ENCODE measurements at places on chromosomes 7 and 10.

- no peak for DNase-seq
These were observed 1.3 kb upstream of the SCART1 start for GRCh38 chr10:133452453-133452852.

DNA sequence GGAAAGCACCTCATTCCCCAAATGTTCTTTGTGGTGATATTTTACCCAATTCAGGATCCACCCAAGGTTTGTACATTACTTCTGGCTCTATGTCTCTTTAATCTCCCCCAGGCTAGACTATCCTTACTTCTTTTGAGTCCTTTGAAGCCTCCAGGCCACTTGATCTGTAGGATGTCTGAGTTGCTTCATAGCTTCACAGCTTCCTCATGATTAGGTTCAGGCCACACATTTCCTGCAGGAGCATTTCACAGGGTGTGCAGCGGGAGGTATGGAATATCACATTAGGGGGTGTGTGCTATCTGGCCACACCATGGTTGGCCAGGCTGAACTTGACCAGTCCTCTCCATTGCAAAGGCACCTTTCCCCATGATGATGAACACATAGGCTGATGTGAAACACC, 18.7 kb downstream of the TSPAN15 start:
- DNase-seq = no peak

- DNase-seq = peak; percentile 77
These were observed 45.2 kb upstream of the TMEM213 start for GRCh38 chr7:138752518-138753149.

- DNase-seq = peak; percentile 37
These were observed at the start of gene PTPRE for GRCh38 chr10:127906548-127907377. PTPRE (plus strand) TSS chr10:127907103; CDS start chr10:128040882, 133,779 bp downstream.

- DNase-seq = no peak
These were observed 119.4 kb downstream of the GNAT3 start for GRCh38 chr7:80392229-80393169.

DNA sequence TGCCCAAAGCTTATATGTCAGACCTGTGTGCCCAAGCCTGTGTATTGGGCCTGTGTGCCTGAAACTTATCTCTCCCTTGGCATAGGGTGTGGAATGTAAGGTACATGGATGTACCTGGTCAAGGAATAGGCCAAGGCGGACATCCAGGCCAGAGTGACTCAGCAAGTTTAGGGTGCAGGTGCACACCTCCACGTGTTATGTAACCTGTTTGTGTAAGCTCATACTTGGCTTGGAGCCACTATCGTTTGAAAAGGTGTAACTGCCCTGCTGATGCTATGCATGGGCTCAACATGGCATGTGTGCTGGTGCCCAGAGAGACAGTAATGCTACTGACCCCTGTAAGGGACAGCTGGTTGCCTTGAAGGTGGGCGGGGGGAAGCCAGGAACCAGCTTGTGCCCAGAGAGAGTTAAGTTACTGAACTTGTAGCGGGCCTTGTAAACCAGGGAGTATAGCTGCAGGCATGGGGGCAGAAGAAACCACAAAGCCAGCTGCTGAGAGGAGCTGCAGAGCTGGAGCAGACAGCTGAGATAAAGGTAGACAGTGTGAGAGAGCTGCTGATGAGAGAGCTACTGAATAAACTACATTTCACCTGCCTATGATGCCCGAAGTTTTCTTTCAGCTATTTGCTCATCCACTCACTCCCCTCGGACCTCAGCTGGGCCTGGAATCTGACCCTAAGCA, 656.4 kb upstream of the ZWINT start:
- no peak for DNase-seq

DNA sequence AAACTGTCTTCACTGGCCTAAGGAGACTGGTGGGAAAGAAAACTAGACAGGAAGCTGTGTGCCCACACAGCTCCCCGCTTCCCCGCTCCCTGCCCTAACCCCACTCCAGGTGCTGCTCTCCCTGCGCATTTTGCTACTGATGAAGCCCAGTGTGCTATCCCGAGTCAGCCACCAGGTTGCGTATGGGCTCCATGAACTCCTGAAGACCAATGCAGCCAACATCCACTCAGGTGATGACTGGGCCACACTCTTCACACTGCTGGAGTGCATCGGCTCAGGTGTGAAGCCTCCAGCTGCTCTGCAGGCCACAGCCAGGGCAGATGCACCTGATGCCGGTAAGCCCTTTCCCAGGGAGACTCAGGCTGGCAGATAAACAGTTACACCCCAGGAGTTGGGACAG, 20.3 kb upstream of the NFKB2 start:
- DNase-seq = no peak

DNA sequence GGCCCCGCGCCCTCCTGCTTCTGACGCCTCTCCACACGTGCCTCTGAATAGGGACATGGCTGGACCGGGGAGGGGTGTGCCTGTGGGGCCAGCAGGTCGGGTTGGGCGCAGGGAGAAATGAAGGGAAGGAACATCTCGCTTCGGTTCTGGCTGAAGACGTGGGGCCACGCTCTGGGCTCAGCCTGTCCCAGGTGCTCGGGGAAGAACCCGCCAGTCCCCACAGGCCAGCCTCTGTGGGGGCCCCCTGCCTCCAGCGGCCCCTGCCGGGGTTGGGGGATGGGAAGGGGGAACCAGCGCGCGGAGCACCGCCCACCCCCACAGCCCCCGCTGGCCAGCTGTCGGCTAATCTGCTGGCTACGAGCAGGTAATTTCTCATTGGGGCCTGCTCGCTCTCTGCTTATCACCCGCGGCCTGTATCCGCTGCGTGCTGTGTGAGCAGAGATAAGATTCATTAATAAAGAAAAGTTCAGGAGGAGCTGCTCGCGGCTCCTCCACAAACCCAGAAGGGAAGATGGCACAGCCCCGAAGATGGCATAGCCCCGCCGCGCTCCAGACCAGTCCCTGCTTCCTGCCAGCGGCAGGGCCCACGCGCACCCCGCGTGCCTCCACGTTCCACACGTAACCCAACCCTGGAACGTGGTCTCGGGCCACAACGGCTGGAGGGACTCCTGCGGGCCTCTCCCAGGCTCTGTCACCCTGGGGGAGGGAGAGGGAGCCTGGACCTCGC, 186.2 kb downstream of the ELFN1 start:
- no peak for DNase-seq

- DNase-seq = no peak
These were observed 79.1 kb downstream of the AASS start for GRCh38 chr7:122064971-122065370.

DNA sequence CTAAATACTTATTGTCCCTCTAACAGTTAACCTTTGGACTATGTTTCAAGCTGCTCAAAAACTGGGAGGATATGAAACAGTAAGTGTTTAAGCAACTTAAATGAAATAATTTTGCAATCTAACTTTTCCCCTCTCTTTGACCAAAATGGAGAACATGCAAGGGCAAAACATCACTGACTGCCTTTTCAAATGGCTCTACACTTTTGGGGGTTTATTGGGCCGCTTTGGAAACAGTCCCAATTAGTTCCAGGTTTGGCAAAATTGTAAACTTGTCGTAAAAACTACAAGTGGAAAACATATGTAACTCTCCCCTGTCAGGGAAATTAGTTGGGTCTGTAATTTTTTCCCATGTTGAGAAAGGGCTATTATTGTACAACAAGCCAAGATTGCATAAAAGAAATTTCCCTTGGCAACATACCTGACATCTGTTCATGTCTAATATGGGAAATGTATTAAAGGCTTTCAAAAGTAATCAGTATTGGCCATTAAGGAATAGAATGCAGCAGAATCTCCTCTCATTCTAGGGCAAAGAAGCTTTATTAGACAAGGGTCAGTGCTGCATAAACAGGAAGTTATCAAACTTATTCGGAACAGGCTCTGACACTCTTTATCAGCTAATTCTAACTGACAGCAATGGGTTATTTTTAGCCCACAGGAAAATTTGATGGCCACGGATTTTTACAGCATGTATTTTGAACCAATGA, 157.9 kb downstream of the ARID5B start:
- peak; percentile 38 for DNase-seq

DNA sequence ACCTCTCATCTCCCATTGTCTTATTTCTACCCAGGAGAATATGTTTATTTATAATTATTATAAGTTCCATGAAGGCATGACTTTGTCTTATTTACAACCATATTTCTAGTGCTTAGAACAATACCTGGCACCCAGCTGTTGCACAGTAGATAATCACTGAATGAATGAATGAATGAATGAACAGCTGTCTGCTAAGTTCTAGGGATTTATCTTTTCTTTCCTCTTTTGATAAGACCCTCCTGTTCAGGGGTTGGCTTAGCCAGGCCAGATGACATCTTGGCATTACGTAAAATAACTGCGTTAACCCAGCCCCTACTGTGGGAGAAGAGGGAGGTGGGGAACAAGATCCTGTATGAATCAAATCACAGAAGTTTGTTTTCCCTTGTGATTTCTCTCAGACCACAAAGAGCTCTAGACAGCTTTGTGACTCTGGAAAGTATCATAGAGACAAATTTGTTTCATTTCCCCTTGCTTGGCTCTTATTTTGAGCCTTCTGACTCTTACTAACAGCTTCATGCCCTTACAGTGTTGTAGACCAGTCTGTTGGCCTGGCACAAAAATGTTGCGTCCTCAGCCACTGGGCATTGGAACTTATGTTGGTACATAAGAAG, 8.4 kb downstream of the ZNF862 start:
- DNase-seq = no peak

DNA sequence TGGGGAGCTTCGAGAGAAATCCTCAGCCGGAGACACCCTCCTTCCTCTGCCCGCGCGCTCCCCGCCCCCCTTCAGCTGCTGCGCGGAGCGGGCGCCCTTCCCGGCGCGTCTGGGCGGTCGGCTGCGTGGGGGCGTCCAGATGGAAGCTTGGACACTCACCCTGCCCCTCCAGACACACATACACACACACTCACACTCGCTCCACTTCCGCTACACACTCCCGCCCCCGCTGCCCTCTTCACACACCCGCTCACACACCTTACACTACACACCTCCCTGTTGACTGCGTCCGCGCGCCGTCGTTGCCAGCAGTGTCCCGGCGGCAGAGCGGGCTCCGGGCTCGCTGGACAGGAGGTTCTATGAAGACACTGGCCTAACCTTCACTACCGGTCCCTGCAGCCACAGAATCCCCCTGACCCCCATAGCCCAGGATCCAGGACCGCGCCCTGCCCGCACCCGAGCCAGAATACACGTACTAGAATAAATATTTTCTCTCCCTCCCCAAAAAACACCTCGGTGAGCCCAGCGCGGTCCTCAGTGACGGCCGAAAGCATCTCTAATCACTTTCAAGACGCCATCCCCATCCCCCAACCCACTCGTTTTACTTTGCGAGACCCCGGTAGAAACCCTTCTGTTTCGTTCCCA, 1.1 kb upstream of the EGR2 start:
- DNase-seq = peak; percentile 50

DNA sequence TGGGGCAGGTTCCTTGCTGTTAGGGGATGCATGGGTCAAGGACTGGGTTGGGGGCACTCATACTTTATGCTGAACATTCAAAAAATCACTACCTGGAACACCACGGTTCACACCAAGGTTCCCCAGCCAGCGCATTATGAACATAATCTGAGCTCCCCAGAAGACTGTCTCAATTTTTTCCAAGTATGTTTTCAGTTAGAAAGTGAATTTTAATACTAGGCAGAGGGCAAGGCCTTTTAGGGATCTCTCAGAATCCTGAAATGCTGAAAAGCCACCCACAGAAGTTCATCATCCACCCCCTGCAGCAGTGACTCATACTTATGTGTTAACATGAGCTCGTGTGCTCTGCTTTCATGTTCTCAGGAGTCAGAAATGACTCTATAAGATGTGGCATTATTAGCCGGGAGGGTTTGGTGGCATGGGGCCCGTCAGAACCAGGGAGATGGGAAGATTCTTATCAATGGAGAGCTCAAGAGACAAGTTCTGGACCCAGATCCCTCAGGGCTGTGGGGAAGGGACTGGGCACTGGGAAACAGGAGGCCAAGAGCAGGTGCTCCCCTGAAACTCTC, 185.2 kb upstream of the ITGB1 start:
- no peak for DNase-seq

DNA sequence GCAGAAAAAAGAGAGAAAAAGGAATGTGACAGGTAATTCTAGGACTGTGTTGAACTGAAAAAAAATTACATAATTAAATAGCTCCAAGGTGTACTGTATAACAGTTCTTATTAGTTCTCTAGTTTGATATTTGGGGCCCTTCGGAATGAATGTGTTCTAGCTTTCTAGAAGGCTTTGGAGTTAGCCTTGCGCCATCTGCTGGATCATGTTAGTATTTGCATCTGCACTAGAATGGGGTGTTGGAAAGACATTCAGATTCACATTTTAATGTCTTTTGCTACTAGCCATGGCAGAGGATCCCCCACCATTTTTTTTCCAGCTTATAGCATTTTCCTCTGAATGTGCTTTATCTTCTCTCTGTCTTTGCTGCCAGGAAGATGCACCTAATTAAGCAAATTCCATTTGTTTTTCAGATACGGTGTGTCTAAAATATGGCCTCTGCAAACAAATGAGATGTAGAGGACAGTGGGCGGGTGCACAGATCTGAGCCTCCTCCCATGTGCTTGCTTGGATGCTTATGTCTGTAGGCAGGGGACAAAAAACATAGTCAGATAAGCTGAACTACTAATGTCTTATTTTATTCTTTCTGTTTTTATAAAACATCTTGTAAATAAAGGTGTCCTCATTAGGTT, 238.5 kb downstream of the PHF14 start:
- DNase-seq = peak; percentile 5

DNA sequence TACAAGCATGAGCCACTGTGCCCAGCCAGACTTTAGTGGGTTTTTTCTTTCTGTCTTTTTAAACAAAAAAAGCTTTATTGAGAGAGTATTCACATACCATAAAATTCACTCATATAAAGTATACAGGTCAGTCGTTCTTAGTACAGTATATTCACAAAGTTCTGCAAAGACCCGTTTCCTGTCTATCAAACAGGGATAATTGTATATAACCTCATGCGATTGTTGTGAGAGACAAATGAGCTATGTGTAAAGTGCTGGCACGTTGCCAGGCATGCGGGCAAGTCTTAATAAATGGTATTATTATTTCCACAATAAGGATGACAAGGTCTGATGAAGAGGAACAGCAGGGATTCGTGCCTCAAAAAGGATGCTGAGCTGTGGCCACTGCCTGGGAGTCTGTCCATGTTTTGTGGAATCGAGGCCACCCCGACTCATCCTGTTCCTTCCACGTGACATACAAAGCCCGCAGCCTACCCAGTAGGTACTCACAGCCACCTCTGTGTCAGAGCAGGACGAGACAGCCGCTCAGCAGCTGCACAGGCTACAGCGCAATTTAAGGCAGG, 51.6 kb downstream of the SMKR1 start:
- no peak for DNase-seq

GRCh38 chr10:18264466-18265050, 124.3 kb downstream of the CACNB2 start:
- DNase-seq = no peak

- DNase-seq = peak; percentile 90
These were observed 140.9 kb downstream of the DNAJB6 start for GRCh38 chr7:157477550-157478212.

DNA sequence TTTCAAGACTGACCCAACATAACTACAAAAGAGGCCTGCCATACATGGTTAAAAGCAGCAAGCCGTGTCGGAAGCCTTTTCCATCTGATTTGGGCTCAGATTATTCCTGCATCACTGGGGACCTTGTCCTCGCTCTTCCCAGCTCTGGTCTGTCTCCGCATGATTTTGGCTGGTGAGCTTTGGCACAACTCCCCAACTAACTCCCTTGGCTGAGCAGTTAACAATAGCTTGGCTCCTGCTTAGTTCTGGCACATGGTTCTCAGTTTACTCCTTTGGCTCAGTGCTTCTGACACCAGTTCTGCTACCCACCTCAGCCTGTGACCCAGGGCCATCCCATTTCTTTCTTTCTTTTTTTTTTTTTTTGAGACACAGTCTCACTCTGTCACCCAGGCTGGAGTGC, 17.0 kb downstream of the AGK start:
- DNase-seq = no peak

All from T-helper 2 cell (primary cell).